CD8-positive, alpha-beta memory T cell (primary cell): ENCODE measurements at places on chromosomes 2 and 18. TPM values are rescaled to one million over a fixed set of nuclear protein-coding genes. Genes with fewer than 3 reads are reported as not detected.

GRCh38 chr18:55322178-55322735 is 265.7 kb downstream of the TCF4 start:
- H3K27me3 ChIP-seq = no peaks in the 10 kb centered on the region
- no peaks in the 10 kb centered on the region for H3K4me1 ChIP-seq
- no peak overlapping the region for H3K4me3 ChIP-seq
- H3K27ac ChIP-seq = no peak overlapping the region
- DNase-seq = no peak
- H3K36me3 ChIP-seq = no peaks in the 10 kb centered on the region

DNA sequence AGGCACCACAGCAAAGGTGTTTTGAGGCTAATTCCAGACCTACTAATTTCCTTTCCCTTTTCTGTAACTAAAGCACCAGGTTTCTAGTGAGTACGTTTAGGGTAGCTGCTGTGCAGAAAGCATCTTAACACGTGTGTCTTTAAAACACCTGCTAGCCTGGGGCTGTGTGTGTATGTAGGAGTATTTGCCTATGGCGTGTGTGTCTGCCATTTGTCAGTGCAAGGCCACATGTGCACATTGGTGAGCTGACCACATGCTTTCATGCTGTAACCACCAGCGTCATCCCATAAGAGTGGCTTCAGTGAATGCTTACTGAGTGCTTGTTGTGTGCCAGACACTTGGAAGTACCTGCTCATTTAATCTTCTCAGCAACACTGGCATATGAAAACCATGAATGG is 241.6 kb downstream of the SEPTIN10 start:
- no peak for DNase-seq
- H3K36me3 ChIP-seq = no peaks in the 10 kb centered on the region
- H3K27me3 ChIP-seq = no peaks in the 10 kb centered on the region
- no peaks in the 10 kb centered on the region for H3K4me1 ChIP-seq

GRCh38 chr2:213046431-213046830 is 105.0 kb downstream of the IKZF2 start:
- H3K27me3 ChIP-seq = no peaks in the 10 kb centered on the region
- no peaks in the 10 kb centered on the region for H3K36me3 ChIP-seq
- H3K27ac ChIP-seq = no peak overlapping the region
- no peak overlapping the region for H3K4me3 ChIP-seq

- no peak overlapping the region for H3K4me3 ChIP-seq
- H3K27me3 ChIP-seq = no peaks in the 10 kb centered on the region
- no peaks in the 10 kb centered on the region for H3K4me1 ChIP-seq
- H3K27ac ChIP-seq = no peak overlapping the region
These were observed 49.8 kb upstream of the COBLL1 start for GRCh38 chr2:164891460-164891859.

GRCh38 chr2:15520346-15520745 is 40.8 kb downstream of the NBAS start:
- peaks cover 5% of the 10 kb centered on the region for H3K36me3 ChIP-seq
- no peaks in the 10 kb centered on the region for H3K4me1 ChIP-seq
- H3K4me3 ChIP-seq = no peak overlapping the region

DNA sequence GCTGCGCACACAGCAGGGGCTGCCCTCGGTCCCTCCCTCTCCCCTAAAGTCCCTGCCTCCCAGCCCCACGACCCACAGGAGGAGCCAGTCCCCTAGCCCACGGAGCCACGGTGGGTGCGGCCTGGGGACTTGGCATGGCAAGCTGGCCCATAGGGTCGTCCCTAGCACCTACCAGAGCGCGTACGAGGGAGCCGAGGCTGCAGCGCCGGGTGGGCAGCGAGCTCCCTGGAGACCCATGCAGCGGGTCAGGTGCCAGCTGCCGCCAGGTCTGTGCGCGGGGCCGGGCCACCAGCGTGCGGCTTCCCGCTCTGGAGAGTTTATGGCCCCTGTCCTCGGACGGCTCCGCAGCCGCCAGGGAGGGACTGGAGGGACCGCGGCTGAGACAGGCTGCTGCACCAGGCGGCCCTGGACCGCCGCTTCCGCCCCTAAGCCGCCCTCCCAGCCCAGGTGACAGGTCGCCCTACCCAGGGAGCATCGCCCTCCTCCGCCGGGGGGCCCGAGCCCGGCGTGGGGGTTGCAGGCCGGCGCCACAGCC is 273.6 kb downstream of the CCDC74A start:
- H3K4me3 ChIP-seq = no peak overlapping the region
- H3K4me1 ChIP-seq = no peaks in the 10 kb centered on the region
- no peak overlapping the region for H3K27ac ChIP-seq
- no peaks in the 10 kb centered on the region for H3K27me3 ChIP-seq
- H3K36me3 ChIP-seq = no peaks in the 10 kb centered on the region
- DNase-seq = no peak

GRCh38 chr2:675051-675450 is 2.2 kb downstream of the TMEM18 start:
- H3K27ac ChIP-seq = no peak overlapping the region
- H3K27me3 ChIP-seq = no peaks in the 10 kb centered on the region
- peaks cover 23% of the 10 kb centered on the region for H3K4me1 ChIP-seq
- no peak overlapping the region for H3K4me3 ChIP-seq

DNA sequence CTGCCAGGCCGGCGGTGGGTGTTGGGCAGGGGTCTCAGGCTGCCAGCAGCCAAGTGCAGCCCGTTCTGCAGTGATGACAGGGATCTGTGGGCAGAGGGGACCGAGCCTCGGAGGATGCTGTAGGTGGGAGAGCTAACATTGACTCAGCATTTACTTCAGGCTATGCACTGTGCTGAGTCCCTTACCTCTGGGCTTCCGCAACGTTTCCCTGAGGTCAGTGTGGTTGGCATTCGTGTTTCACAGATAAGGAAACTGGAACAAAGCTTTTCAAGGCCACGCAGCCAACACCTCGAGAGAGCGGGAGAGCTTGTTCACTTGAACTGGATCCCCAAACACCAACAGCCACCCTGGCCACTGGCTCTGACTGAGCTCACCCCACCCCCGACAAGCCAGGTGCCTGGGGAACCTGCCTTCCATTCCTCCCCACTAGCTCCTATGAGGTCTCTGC is 839 bp upstream of the GPR148 start:
- peak; percentile 52 for DNase-seq
- peak overlapping the region; percentile 63 for H3K27ac ChIP-seq
- peak overlapping the region; percentile 71 for H3K4me3 ChIP-seq
- peaks cover 18% of the 10 kb centered on the region for H3K4me1 ChIP-seq

DNA sequence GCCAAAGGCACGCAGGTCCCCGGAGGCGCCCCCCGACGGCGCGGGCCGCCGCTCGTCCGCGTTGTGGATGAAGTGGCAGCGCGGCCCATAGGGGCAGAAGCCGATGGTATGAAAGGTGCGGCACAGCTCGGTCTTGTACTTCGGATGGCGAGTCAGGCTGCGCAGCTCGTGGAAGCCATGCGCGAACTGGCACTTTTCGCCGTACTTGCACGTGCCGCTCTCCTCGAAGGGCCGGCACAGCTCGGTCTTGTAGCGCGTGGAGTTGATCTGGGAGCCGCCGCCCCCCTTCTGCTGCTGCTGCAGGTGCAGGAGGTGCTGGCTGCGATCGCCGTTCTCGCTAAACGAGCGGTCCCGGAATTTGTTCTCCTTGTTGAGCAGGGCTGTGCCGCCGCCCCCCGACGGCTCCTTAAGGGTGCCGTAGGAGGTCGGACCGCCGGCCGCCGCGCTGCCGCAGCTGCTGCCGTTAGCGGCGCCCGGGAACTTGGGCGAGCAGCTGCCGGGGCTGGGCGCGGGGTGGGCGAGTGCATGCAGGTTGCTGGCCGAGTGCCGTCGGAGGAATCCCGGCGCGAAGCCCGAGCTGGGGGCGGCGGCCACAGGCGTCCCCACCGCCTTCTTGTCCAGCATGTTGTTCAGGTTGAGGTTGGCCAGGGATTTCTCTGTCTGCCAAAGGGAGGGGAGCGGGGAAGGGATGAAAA is 1.2 kb downstream of the ZFP36L2 start:
- DNase-seq = peak; percentile 71
- H3K4me3 ChIP-seq = peak overlapping the region; percentile 99
- H3K36me3 ChIP-seq = peaks cover 47% of the 10 kb centered on the region
- peak overlapping the region; percentile 97 for H3K27ac ChIP-seq
- no peaks in the 10 kb centered on the region for H3K27me3 ChIP-seq

GRCh38 chr2:62475172-62476011 is 30.6 kb downstream of the TMEM17 start:
- H3K36me3 ChIP-seq = no peaks in the 10 kb centered on the region
- DNase-seq = peak; percentile 15
- no peak overlapping the region for H3K27ac ChIP-seq
- peak overlapping the region; percentile 9 for H3K4me3 ChIP-seq
- peaks cover 9% of the 10 kb centered on the region for H3K4me1 ChIP-seq

DNA sequence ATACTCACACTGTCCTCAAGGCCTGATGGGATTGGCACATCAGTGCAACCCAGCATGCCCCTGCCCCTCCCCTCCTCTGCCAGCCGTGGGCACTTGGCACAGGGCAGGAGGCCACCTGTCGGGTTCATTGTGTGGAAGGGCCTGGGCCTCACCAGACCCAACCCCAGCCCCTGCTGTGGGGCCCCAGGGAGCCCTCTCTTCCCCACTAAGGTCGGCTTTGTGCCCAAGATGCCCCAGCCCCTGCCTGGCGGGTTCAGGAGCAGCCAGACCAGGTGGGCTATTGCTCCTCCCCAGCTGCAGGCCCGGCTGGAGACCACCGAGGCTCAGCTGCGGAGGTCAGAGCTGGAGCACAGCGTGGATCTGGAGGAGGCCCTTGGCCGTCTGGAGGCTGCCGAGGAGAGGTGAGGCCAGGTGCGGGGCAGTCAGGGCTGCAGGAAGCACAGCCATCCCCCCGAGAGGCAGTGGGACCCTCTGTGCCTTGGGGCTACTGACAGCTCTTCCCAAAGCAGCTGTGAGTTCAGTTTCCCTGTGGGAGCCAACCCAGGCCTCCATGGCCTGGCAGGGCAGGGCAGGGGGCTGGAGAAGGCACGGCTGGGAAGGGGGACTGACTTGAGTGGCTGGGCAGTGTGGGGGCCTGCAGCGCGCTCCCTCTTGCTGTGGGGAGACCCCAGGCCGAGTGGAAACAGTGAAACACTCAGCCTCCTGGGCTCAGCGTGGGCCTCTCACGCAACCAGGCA is 16.3 kb downstream of the CROCC2 start:
- H3K27ac ChIP-seq = no peak overlapping the region
- H3K27me3 ChIP-seq = no peaks in the 10 kb centered on the region
- no peak overlapping the region for H3K4me3 ChIP-seq
- H3K36me3 ChIP-seq = no peaks in the 10 kb centered on the region
- DNase-seq = peak; percentile 44
- no peaks in the 10 kb centered on the region for H3K4me1 ChIP-seq

- H3K27me3 ChIP-seq = no peaks in the 10 kb centered on the region
- no peaks in the 10 kb centered on the region for H3K4me1 ChIP-seq
- H3K4me3 ChIP-seq = no peak overlapping the region
- no peak overlapping the region for H3K27ac ChIP-seq
- peaks cover 11% of the 10 kb centered on the region for H3K36me3 ChIP-seq
These were observed 217.7 kb downstream of the MBD5 start for GRCh38 chr2:148238561-148238960.

GRCh38 chr2:120401275-120402066 is 55.5 kb downstream of the INHBB start:
- H3K4me1 ChIP-seq = no peaks in the 10 kb centered on the region
- H3K27ac ChIP-seq = no peak overlapping the region
- no peak for DNase-seq
- H3K4me3 ChIP-seq = no peak overlapping the region
- no peaks in the 10 kb centered on the region for H3K27me3 ChIP-seq

DNA sequence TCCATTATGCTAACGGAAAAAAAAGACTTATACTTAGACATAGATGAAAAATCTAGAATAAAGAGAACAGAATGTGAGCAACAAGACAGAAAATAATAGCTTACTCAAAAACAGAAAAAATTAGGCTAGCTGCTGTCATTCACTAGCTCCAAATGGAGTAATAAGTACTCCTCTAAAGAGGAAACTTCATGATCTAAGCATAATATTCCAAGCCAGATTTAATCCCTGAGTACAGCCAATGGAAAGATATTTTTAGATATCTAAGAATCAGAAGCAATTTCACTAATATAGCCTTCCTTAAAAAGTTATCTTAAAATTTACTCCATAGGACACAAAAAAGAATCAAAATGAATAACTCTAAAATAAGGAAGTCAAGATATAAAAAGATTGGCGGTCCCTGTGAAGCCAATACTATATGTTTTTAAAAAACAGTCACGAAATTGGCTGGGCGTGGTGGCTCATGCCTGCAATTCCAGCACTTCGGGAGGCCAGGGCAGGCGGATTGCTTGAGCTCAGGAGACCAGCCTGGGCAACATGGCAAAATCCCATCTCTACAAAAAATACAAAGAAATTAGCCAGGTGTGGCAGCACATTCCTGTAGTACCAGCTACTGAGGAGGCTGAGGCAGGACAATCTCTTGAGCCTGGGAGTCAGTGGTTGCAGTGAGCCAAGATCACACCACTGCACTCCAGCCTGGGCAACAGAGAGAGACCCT is 123.2 kb upstream of the BCL2L11 start:
- no peak overlapping the region for H3K4me3 ChIP-seq
- H3K27ac ChIP-seq = no peak overlapping the region
- no peaks in the 10 kb centered on the region for H3K27me3 ChIP-seq
- H3K36me3 ChIP-seq = no peaks in the 10 kb centered on the region

- no peak overlapping the region for H3K27ac ChIP-seq
- H3K27me3 ChIP-seq = no peaks in the 10 kb centered on the region
- no peaks in the 10 kb centered on the region for H3K4me1 ChIP-seq
These were observed 425.0 kb upstream of the ID2 start for GRCh38 chr2:8256905-8257304.

GRCh38 chr18:76414936-76415621 is 80.0 kb downstream of the ZNF516 start:
- H3K27me3 ChIP-seq = no peaks in the 10 kb centered on the region
- no peaks in the 10 kb centered on the region for H3K4me1 ChIP-seq
- no peak overlapping the region for H3K4me3 ChIP-seq
- no peak for DNase-seq
- no peaks in the 10 kb centered on the region for H3K36me3 ChIP-seq

The CD226 gene
- total RNA-seq = 150 TPM

The ANKRD30BL gene
- total RNA-seq = not detected

The RESP18 gene
- not detected for total RNA-seq

The RAB17 gene
- not detected for total RNA-seq

The RGPD4 gene
- 0.72 TPM for total RNA-seq

The AQP12A gene
- not detected for total RNA-seq

The KCNG2 gene
- not detected for total RNA-seq

The MAL gene
- total RNA-seq = 25.2 TPM

The AFF3 gene
- 0.48 TPM for total RNA-seq

The RAB6C gene
- 0.09 TPM for total RNA-seq
